ENCODE measurements at places on chromosomes 16 and 17. TPM values are rescaled to one million over a fixed set of nuclear protein-coding genes. Genes with fewer than 3 reads are reported as not detected.

Gene KRTAP9-1
- not detected for total RNA-seq

Gene HIC1
- 12.9 TPM for total RNA-seq

Gene KRTAP4-1
- total RNA-seq, result not detected

Gene CAVIN1
- total RNA-seq, result 1,211 TPM

Gene CA5A
- not detected for total RNA-seq

Gene GFAP
- 0.65 TPM for total RNA-seq

Data from articular chondrocyte of knee joint (primary cell).